ENCODE measurements at places on chromosomes 4 and X.

- DNase-seq, result peak; percentile 3
Measured at GRCh38 chrX:15512401-15512965, 11.9 kb downstream of the BMX start.

- DNase-seq, result no peak
Measured at GRCh38 chr4:136383082-136383481, 1149.2 kb downstream of the PCDH18 start.

GRCh38 chr4:147787204-147787603, 55.3 kb downstream of the ARHGAP10 start:
- DNase-seq, result peak; percentile 72

- DNase-seq, result no peak
Measured at GRCh38 chrX:77949840-77950239, 19.6 kb downstream of the PGAM4 start.

GRCh38 chr4:95929448-95930064, 89.7 kb downstream of the PDHA2 start:
- DNase-seq, result no peak

GRCh38 chr4:153639833-153640802, 44.0 kb upstream of the TLR2 start:
- DNase-seq, result no peak

DNA sequence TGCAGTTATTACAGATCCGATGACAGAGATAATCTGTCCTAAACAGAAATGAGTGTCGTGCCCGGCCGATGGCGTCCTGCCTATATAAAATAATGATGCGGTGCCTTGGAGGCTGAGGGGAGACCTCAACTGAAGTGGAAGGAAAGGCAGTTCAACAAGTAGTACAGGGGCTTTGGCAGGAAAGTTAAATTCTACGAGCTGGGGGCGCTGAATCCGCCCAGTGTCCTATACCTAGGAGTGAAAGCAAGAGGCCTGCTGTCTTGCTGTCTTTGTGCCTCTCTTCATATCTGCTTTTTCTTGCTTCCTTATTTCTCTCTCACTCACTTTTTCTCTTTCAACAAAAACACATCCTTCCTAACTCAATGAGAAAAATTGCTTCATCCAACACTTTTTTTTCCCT, 82.2 kb upstream of the PRPS2 start:
- no peak for DNase-seq

- no peak for DNase-seq
Measured at GRCh38 chr4:26065833-26066232, 151.8 kb downstream of the SMIM20 start.

DNA sequence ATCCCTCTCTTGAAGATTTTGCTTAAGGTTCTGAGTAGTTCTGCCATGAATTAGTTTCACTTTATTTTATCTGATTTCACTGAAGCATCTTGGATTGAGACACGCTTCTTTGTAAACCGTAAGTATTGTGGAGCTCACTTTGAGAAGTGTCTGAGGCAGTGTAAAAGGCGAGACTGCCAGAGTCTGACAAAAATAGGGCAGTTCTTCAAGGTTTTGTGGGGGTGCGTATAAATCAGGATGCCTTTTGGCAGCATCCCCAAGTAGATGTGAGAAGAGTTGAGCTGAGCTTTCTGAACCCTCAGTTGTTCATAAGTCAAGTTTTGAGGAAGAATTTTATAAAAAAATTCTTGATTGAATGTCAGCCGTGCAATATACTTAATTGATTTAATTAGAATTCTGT, 76.3 kb downstream of the RBPJ start:
- peak; percentile 4 for DNase-seq

DNA sequence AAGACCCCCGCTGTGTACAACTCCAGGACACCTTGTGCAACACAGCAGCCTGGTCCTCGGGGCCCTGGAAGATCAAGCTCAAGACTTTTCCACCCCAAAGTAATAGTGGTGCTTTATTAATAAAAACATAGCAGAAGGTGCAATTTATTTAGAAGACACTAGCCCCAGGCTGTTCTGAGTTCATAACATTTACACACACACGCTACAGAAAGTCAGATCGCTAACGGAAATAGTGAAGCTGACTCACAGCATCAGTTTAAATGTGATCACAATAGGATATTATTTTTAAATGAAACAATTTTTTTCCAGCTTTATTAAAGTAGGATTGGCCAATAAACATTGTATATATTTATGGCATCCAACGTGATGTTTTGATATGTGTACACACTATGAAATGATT, 141.0 kb downstream of the STK32B start:
- no peak for DNase-seq

GRCh38 chrX:103831342-103831802, 685 bp downstream of the RAB9B start:
- peak; percentile 70 for DNase-seq

- DNase-seq, result peak; percentile 88
Measured at GRCh38 chr4:3285558-3286334, 7.1 kb upstream of the RGS12 start.

GRCh38 chr4:56757261-56757746, 64.2 kb downstream of the SPINK2 start:
- peak; percentile 88 for DNase-seq

- no peak for DNase-seq
Measured at GRCh38 chr4:38236003-38236402, 275.8 kb downstream of the PTTG2 start.

DNA sequence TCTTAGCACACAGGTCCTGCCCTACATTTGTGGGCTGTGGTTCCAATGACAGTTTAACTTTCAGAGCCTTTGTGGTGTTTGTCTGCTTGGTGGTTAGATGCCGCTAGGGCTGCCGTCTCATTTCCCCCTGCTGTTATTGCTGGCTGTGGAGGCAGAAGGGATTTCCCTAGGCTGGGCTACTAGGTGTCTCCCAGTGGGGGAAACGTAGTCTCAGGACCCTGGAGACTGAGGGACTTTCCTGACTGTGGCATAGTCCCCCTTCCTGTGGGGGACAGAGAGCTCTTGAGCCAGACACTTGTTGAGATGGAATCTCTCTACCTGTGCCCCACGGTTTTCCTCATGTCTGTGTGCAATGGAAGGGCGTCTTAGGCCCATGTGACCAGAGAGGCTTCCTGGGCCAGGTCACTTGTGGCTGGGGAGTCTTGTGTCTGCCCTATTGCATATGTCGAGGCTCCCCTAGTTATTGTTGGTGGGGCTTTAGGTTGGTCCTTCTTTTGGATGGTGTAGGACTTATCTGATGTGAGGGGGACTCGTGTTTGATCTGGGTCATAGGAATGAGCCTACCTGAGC, 68.2 kb downstream of the ARHGAP10 start:
- DNase-seq, result no peak

DNA sequence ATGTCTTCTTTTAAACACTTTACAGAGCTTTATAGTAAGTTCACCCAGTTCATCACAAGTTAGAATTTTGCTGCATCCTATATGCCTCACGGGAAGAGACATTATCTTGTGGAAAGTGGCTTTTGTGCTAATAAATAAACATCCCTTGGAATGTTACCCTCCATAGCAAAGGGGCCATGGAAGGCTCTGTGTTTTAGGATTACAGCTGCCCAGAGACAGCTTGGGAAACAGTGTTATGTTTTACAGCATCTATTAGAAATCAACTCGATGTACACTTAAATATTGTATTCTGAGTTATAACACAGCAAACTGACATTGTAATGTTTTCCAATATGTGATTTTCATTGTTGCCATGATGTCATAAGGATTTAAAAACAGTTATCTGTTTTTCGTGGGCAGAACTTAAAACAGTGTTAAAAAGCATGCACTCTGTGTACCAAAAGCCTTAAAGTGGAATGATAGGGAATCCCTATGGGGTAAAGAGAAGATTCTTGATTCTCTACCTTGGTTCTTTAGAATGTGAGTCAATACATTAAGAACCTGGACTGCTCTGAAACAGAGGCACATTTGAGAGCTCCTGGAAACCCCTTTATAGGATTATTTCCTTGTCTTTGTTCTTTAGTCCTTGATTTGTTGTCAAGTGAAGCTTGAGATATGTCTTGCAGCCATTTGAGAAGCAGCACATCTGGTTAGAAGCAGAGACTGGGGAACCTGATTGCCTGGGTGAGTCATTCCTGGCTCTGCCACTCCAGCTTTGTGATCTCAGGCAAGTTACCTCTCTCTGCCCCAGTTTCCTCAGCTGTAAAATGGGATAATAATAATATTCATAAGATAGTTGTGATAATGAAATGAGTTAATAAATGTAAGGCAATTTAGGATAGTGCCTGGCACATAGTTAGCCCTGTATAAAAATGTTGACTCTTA, 41.6 kb downstream of the ARHGAP10 start:
- DNase-seq, result peak; percentile 55

GRCh38 chrX:136752796-136753195, 27.9 kb downstream of the ARHGEF6 start:
- peak; percentile 69 for DNase-seq

DNA sequence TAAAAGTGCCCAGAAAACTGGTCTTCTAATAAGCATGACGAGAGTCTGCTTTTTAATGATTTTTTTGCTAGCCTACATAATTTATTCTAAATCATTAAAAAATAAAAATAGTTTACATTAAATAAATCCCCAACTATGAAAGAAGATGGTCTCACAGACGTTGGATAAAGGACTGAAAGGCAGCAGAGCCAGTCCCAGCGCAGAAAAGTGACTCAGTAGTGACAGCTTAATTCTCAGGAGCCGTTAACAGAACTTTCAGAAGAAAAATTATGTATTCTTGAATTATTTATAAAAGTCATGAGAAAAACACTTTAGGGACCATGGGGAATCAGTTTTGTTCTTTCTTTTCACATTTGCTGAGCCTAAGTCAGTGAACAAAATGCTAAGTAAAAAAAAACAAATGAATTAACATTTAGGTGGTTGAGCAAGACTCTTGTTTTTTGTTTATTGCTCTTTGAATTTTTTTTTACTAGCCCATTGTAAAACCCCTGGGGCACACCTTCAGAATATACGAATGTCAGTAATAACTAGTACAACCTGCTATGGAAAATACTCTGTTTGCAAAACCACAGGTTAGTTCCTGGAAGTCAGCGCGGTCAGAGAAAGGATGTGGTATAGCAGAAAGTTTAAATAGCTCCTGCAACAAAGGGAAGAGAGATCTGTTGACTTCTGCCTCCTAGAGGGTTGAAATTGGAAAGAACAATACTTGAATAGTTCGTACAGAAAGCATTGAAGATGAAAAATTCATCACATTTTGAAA, 50.4 kb upstream of the CCDC160 start:
- no peak for DNase-seq

- peak; percentile 50 for DNase-seq
Measured at GRCh38 chr4:174318829-174319764, 35.4 kb downstream of the CEP44 start.

DNA sequence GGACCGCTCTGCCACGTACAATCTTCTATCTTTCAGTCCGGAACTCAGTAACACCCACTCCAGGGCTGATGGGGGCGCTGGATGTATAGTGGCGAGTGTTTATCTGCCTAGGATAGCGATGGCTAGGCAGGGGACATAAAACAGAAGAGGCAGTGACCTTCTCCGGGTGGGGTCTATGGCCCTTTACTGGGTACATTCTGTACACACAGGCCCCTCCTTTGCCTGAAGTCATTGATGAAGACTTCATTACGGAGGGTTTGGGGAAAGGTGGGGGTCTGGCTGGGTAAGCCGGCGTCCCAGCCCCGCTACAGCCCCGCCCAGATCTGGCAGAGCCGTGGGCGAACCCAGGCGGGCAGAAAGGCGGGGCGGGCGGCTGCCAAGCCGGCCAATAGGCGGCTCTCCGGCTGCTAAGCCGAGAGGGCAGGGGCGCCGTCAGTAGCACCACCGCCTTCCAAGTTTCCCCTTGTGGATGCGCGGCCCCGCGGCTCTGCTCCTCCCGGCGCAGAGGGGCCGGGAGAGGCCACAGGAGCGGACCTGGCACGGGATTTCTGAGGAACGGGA, at the start of gene CHST7:
TSS of gene CHST7 (plus strand) at position 435 of the 561 bp plus-strand sequence. CDS start 167 bp downstream, outside the sequence.
- DNase-seq, result peak; percentile 81

DNA sequence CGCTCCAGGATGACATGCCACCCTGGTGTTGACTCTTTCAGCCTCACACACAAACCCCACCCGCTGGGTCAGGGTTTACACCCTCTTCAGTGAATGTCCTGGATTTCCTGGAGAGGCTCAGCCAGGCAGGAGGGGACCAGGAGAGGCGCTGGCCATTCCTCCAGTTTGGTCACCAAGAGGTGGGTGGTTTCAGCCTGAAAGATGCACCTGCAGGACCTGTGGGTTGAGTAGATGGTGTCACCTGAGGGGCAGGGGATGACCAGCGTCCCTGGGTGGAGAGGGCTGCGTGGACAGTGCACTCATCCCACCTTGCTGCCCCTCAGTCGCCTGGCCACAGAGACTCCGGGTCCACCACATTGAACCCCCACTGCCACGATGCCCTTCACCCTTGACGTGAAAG, 179.7 kb downstream of the ASMT start:
- DNase-seq, result no peak

GRCh38 chr4:1797861-1798579, 4.9 kb downstream of the FGFR3 start:
- DNase-seq, result no peak
